ENCODE measurements at places on chromosomes 7 and 10. TPM values are rescaled to one million over a fixed set of nuclear protein-coding genes. Genes with fewer than 3 reads are reported as not detected.
A peak's percentile ranks its signal among the peaks of the same experiment; 100 is the strongest.

DNA sequence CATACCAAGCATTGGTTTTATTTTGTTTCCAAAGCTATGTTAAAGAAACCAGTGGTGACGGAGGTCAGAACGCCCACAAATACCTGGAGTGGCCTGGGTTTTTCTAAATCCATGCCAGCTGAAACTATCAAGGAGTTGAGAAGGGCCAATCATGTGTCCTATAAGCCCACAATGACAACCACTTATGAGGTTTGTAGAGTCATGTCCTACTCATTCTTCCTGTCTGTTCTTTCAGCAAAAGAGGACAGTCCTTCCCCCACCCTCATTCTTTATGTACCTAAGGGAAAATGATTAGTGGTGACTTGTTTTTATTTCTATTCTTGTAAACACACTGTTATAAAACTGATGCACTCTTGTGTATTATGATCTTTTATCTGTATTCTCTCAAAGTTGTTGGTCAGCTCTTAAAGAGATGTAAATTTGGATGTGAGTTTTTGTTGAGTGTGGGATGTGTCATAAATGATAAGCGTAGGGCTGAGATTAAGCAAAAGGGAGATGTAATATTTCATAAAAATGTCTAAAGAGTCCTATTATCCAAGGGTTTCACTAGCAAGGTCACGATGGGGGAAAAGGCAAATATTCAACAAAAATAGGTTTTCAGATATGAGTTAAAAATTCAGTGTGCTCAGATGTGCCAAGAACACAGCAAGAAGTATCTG, 294.4 kb downstream of the BICC1 start:
- DNase-seq = peak; percentile 72

DNA sequence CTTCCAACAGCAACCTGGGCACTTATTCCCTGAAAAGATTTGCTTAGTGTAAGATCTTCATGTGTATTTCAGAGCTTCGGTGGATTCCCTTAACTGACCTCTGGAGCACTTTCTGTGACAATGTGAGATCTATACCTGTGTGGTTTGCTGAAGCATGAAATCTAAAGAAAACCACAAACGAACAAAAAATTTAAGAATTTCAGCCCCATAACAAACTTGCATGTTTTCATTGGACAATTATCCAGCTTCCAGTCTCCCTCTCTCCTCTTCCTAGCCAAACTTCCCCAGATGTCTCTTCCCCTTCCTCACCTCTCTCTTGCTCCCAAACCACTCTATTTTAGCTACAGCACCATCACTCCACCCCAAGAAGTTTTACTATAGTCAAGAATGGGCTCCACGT, 279.9 kb upstream of the SORCS1 start:
- DNase-seq = no peak

GRCh38 chr10:7206412-7207100, 204.3 kb downstream of the SFMBT2 start:
- DNase-seq = no peak

DNA sequence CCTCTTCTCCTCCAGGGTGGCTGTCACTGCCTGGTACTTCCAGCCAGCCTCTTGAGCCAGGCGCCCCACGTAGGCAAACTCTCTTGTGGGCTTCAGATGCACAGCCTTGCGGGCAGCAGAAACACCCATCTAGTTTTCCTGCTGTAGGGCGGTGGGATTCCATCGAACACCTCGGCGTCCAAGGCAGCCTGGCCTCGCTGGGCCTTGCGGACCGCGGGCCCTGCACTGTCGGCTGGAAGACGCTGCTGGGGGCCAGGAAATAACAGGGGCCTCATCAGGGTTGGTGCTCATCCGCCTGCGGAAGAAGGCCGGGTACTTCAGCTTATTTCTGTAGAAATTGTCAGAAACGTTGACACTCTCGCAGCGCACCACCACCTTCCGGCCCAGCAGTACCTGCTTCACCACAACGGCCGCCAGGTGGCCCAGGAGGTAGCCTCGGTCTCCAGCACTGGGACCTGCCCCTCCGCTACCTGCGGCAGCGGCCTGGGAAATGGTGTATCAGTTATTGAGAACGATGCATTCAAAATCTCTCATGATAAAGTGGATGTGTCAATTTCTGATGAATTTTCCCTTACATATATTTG, 61.1 kb downstream of the WDFY4 start:
- DNase-seq = no peak

- no peak for DNase-seq
These were observed 20.5 kb upstream of the GATA3 start for GRCh38 chr10:8033812-8034465.

Gene GPR26
- not detected for total RNA-seq

Measured in HT1080 (cell line).